ENCODE measurements at places on chromosomes 7 and 10.

GRCh38 chr10:96835899-96836298 lies 3.8 kb downstream of the LCOR start:
- no peak for DNase-seq

- no peak for DNase-seq
Observed at GRCh38 chr7:155701972-155702544, 57.6 kb downstream of the RBM33 start.

DNA sequence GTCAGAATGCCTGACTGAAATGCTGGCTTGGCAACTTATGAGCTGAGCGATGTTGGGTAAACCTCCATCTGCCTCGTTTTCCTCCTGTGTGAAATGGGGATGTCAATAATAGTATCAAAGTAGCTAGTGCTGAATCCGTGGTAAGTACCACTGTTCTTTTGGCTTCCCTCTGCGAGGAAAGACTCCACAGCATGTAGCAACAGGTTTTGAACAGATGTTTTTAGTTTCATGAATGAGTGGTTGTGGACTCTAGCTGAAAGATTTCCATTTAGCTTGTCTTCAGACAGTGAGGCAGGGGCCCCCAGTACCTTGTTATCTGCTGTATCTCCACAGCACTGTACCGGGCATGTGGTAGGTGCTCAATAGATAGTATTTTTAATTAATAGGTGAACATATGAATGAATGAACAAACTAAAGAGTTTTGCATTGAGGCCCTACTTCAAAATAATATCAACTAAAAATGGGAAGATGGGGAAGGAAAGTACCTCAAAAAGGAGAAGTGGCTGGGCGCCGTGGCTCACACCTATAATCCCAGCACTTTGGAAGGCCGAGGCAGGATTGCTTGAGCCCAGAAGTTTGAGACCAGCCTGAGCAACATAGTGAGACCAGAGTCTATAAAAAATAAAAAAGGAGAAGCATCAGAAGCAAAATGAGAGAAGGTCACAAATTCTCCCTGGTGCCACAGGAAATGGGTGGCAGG lies 5.6 kb upstream of the DLG5 start:
- DNase-seq, result no peak

DNA sequence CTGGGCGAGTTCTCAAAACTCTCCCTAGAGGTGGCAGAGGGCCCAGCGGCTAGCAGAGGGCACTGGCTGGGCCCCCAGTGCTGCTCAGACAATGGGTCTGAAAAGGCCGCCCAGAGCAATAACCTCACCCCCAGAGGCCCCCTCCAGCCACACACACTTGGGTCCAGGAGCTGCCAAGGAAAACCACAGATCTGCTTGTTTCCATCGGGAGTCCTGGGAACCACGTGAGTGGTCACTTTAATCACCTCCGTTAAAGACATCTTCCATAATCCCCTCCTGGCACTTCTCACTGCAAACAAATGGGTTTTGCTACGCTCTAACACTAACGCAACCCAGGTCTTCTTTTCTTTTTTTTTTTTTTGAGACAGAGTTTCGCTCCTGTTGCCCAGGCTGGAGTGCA lies 30.0 kb downstream of the NUDT1 start:
- DNase-seq, result no peak

- DNase-seq, result no peak
Observed at GRCh38 chr10:88178758-88179157, 315.3 kb downstream of the PTEN start.
